ENCODE measurements at places on chromosomes 3 and 15.

- peak; percentile 70 for DNase-seq
Observed at GRCh38 chr3:101725194-101725889, 928 bp downstream of the CEP97 start.

DNA sequence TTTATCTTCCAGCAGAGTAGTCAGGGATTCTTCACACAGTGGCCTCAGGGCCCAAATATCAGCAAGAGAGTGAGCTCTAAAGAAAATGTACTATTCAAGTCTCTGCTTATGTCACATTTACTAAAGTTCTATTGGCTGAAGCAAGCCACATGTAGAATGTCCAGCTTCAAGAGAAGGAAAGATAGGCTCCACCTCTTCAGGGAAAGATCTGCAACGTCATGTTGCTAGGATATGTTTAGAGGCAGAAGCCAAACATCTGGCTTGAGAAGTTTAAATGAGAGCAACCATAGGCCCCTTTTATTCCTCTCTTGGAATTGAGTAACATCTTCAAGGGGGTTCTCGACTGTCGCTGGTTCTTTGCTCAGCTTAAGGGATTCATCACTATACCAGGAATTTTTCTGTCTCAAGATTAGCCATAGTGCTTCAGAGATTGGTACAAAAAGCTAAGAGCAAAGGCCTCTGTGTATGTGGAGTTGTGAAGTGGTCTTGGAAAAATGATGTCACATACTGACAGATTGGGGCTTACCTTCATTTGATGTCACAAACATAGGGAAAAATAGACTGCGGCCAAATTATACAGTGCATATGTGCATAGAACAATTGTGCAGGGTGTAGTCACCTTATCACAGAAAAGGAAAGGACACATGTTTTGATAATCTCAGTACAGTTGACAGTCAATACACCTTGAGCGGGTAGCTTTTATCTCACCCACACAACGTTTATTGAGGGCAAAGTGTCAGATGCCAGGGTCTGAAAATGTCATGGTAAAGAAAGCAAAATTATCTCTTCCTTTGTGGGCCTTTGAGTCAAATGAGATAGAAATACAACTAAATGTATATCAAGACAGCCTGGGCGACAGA lies 11.3 kb upstream of the THRB start:
- no peak for DNase-seq

GRCh38 chr3:4426782-4427344 lies 40.2 kb downstream of the SUMF1 start:
- DNase-seq, result no peak

DNA sequence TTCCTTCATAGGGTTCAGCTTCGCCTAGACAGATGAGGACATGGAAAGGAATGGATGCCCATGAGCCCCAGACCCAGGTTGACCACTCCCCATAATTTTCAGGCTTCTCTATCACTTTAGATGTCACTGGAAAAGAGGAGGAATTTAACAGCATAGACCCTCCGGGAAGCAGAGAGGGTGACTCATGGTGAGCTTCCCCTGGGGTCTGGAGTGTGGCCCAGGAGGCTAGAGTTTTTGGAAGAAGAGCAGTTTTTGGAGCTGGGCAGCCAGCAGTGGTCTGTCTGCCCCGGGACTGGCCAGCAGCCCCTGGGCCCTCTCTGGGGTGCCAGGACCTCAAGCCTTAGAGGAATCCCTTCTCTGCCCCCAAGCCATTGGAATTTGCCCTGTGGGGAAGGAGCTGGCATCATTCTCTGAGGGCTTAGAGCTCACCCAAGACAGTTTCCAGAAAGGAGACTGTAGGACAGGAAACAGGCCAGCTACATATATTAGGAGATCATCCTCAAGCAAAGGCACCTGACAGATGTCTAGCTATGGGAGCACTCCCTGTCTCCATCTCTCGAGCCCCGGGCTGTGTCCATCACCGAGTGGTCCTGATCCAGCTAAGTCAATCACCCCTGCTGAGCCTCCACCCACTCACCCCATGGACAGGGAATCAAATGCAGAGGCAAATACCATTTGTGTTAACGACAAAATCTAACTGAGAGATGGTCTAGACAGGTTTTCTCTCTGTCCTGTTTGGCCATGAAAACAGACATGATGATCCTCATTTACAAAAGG lies 67.3 kb downstream of the MEGF11 start:
- DNase-seq, result no peak

- DNase-seq, result no peak
Observed at GRCh38 chr3:140822401-140823047, 119.1 kb upstream of the SLC25A36 start.

GRCh38 chr15:85408270-85408746 lies 27.9 kb downstream of the AKAP13 start:
- no peak for DNase-seq

Measured in ascending aorta (tissue), 2 donors.